ENCODE measurements at places on chromosomes 1 and 21.

- no peak for DNase-seq
- peaks cover 5% of the 10 kb centered on the region for H3K4me1 ChIP-seq
- no peaks in the 10 kb centered on the region for H3K36me3 ChIP-seq
- H3K27me3 ChIP-seq = peaks cover 29% of the 10 kb centered on the region
- H3K4me3 ChIP-seq = no peak overlapping the region
- no peak overlapping the region for H3K27ac ChIP-seq
These were observed 2.9 kb upstream of the CAMK1G start for GRCh38 chr1:209580577-209580976.

GRCh38 chr1:203206129-203206687 is 19.7 kb upstream of the CHI3L1 start:
- no peak overlapping the region for H3K27ac ChIP-seq
- no peaks in the 10 kb centered on the region for H3K27me3 ChIP-seq
- no peak overlapping the region for H3K4me3 ChIP-seq
- no peak for DNase-seq
- no peaks in the 10 kb centered on the region for H3K4me1 ChIP-seq

- H3K27ac ChIP-seq = no peak overlapping the region
- H3K27me3 ChIP-seq = no peaks in the 10 kb centered on the region
- H3K4me1 ChIP-seq = no peaks in the 10 kb centered on the region
These were observed 199.4 kb upstream of the PTBP2 start for GRCh38 chr1:96521994-96522760.

GRCh38 chr1:245086389-245086969 is 68.3 kb upstream of the KIF26B start:
- no peaks in the 10 kb centered on the region for H3K4me1 ChIP-seq
- no peak overlapping the region for H3K4me3 ChIP-seq
- no peak overlapping the region for H3K27ac ChIP-seq
- DNase-seq = no peak
- H3K36me3 ChIP-seq = no peaks in the 10 kb centered on the region
- no peaks in the 10 kb centered on the region for H3K27me3 ChIP-seq

DNA sequence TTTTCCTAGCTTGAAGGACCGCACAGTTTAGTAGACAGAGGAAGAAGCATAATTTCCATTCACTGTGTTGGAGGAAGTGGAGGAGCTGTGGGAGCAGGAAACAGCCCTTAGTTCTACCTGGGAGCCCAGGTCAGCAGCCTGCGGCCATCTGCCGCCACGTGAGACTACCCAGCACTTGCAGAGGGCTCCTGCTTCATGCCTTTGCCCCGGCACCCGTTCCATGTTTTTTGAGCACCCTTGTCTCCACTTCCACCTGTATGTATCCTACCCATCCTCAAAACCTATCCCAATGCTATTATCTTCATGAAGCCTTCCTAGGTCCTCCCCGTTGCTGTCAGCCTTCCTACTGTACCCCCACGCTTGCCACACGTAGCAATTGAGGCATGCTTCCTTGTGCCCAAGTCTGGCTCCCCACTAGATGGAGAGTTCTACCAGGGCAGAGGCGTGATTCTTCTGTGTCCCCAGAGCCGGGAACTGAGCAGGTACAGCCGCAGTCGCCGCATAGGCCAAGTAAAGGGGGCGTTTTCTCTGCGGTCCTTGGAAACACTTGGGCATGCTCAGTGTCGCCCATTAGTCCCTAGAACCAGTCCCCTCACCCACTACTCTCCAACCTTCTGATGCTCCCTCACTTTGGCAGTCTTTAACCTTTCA is 1.9 kb downstream of the SLC6A9 start:
- H3K36me3 ChIP-seq = no peaks in the 10 kb centered on the region
- no peaks in the 10 kb centered on the region for H3K27me3 ChIP-seq
- peak overlapping the region; percentile 76 for H3K4me3 ChIP-seq
- no peak for DNase-seq
- H3K27ac ChIP-seq = peak overlapping the region; percentile 48
- H3K4me1 ChIP-seq = peaks cover 21% of the 10 kb centered on the region

GRCh38 chr1:10652626-10653025 is 143.8 kb downstream of the CASZ1 start:
- no peaks in the 10 kb centered on the region for H3K4me1 ChIP-seq
- no peak for DNase-seq
- peaks cover 6% of the 10 kb centered on the region for H3K36me3 ChIP-seq

- no peaks in the 10 kb centered on the region for H3K27me3 ChIP-seq
- no peak for DNase-seq
- no peak overlapping the region for H3K27ac ChIP-seq
- H3K4me3 ChIP-seq = no peak overlapping the region
These were observed 262.0 kb downstream of the TNR start for GRCh38 chr1:175481126-175482070.

DNA sequence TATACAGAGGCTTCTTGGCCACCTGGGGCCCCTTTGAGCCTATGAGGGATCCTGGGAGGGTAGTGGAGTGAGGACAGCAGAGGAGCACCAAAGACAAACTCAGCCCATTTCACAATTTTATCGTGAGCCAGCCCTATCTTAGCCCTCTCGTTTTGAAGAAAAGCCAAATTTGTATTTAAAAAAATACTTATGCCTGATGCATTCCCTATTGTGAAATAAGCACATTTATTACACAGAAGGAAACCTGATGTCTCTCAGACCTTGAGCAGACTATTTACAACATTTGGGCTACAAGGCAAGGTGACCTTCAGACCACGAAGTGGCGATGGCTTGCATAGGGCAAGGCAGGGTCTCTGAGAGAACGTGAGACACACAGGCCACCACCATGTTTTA is 41.3 kb upstream of the H6PD start:
- no peak for DNase-seq
- H3K27ac ChIP-seq = no peak overlapping the region
- no peak overlapping the region for H3K4me3 ChIP-seq
- peaks cover 6% of the 10 kb centered on the region for H3K4me1 ChIP-seq
- peaks cover 17% of the 10 kb centered on the region for H3K27me3 ChIP-seq
- no peaks in the 10 kb centered on the region for H3K36me3 ChIP-seq
